RKO (cell line): ENCODE measurements at places on chromosomes 3 and 15.
A peak's percentile ranks its signal among the peaks of the same experiment; 100 is the strongest.

DNA sequence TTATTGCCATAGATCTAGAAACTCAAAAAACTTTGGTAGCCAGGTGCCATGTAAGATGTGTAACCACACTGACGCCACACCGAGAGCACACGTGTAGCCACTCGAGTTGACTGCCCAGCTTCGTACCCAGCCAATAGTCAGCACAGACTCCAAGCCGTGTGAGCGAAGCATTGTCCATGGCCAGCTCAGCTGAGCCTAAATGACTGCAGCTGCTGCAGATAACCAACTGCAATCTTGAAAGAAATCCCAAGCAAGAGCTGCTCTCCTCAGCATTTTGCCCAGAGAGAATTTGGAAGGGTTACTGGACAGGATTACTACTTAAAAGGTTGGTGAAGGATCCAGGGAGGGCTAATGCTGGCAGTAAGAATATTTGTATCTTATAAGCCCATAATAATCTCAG, 193.0 kb upstream of the THRB start:
- DNase-seq: no peak

DNA sequence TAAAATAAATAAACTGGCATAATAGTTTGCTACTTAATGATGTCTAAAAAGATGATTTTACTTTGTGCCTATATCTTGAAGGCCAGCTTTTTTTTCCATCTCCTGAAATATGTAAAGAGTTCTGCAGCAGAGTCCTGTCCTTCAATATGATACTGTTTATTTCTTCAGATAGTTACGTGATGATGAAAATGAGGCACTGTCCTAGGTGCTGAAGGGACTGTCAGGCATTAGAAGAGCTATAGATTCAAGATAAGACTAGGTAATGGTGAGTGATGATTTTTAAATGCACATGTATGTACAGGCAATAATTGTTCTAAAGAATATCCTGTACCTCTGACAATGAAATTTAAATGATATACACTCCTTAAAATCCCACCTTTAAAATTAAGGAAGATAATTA, 326.9 kb upstream of the DNAJC19 start:
- DNase-seq: peak; percentile 51

DNA sequence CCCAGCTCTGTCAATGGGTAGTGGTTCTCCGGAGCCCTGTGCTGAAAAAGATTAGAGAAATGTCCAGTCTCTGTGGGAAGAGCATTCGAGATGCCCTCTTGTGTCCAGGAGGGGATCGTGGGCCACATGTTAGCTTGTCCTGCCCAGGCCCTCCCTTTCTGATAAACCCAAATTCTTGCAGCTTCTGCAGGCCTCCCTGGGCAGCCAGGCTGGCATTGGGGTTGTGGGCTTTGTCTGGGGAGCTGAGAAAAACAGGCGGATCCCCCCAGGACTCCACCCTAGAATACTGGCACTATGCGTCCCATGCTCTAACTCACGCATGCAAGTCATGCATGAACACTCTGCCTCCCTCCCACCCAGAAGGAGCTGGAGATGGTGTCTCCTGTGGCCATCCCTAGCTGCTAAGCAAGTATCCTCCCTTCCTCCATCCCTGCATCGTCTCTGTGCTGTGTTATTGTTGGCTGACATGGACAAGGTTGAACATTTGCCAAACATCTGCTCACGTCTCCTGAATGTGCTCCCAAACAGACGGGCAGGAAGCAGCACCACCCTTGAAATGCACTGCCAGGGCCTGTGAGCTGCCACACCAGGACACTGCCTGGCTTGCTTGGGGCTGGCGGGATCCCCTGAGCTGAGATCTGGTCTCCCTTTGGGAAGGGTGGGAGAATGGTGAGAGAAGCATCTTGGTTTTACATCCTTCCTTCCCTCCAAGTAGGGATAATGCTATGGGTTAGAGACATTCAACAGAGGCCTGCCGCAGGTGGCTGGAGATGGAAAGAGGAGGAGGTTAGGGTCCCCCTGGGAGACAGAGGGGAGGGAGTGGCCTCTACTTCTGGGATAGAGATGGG, 26.5 kb downstream of the CFAP161 start:
- DNase-seq: no peak

DNA sequence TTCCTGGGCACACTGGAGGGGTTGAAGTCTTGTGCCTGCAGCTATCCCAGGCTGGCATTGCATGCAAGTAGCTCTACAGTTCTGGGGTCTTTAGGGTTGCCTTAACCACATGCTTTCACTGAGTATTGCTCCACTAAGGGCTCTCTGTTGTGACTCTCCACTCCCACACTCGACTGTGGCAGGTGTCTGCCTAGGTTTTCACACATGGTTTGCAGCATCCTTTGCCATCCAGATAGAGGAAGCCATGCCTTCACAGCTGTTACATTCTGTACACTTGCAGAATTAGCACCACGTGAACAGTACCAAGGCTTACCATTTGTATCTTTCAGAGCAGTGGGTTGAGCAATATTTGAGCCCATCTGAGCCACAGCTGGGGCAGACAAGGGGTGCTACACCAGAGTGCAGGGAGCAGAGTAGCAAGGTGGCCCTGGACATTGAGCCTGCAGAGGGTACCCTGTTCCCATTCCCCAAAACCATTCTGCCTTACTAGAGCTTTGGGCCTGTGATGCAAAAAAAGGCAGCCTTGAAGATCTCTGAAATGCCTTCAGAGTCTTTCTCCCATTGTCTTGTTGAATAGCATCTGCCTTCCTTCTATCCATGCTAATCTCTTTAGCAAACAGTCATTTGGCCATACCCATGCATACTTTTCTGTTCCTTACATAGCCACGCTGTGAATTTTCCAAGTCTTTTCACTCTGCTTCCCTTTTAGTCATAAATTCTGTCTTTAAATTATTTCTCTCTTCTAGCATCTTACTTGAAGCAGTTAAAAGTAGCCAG, 95.2 kb upstream of the PLCL2 start:
- DNase-seq: no peak

- no peak for DNase-seq
Measured at GRCh38 chr3:43948013-43948412, 257.3 kb downstream of the ABHD5 start.
